Stimulated activated naive B cell treated with anti-CD40 and anti-IgM and Interleukin-4, amounts not matched to agents 10 μg/mL and 1 μg/mL and 100 μg/mL, for 72 hours (primary cell): ENCODE measurements at places on chromosomes 12 and 14.

DNA sequence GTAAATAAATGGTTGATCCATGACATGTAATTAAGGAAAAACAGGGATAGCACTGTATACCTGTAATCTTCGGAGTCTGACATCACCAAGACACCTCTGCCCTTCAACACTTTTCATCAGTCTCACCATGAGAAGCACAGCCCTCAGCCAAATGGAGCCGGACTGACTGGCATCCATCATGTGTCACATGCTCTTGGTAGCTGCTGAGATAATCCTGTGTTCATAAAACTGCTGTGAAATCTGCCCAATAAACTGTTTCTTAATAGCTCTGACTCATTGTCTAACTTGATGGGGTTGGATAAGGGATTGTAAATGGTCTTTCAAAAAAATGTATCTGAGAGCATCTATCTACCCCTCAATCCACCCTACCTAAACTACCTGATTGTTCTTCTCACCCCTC is 33.6 kb downstream of the KCNH5 start:
- no peak for DNase-seq

DNA sequence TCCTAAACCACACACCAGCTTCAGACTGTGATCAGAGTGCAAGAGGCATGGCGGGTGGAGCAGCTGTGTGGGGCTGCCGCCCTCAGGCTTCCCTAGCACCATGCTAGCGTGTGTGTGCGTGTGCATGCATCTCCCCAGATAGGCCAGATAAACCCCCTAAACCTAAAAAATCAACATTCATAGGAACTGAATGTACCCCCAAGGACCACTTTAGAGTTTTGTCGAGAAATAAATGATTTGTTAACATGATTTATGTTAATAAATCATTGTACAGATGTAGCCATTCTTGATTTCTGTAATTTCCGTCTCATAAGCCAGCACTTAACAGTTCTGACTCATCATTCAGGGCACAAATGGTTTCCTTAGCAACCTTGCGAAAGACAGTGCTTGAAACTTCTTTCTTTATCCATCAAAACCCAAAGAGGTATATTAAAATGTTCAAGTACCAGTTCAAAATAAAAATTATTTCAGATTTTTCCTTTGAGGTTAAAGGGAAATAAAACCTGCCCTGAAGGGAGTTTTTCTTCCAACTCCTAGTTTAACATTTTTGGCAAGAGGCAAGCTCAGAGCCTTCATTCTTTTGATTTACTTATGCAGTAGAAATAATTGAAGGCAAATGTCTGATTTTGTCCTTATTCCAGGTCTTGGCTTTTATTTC is 206.2 kb upstream of the RGS6 start:
- no peak for DNase-seq

- peak; percentile 28 for DNase-seq
These were observed 4.4 kb upstream of the GALNT6 start for GRCh38 chr12:51395283-51396230.

GRCh38 chr12:124915239-124916236 is 1.1 kb upstream of the UBC start:
- no peak for DNase-seq

- no peak for DNase-seq
These were observed 120.1 kb downstream of the RALGAPA1 start for GRCh38 chr14:35689000-35689460.

DNA sequence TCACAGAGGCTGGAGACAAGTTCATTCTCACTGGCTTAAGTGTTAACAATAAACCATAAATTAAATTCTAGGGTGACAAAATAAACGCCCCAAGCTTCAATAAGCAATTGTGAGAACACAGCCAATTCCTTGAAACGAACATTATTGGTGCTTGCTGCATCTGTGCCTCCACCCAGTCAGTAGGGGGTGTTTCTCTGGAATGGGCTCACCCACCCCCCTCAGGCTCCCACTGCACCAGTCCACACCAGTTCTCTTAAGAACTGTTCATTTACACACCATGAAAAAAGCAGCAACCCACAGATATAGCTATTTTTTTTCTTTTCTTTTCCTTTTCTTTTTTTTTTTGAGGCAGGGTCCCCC is 34.7 kb downstream of the CDC42BPB start:
- DNase-seq: no peak

GRCh38 chr14:88895116-88895515 is 70.7 kb downstream of the TTC8 start:
- DNase-seq: no peak

- DNase-seq: peak; percentile 4
These were observed 29.6 kb downstream of the SMUG1 start for GRCh38 chr12:54159140-54159539.

DNA sequence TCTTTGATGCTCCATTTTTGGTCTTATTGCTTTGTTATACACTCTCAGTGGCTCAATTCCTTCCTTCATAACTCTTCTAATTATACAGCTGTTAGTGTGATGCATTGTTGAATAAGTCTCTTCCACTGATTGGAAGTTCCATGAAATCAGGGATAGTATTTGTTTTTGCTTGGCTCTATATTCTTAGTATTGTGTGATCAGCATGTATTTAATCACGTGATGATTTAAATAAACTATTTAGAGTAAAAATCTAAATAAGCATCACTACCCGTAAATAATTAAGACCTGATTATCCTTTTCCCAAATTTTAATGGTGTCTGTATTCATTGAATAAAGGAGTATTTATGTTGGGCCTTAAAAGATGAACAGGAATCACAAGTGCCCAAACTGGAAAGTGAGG is 355.7 kb downstream of the NPAS3 start:
- DNase-seq: no peak

DNA sequence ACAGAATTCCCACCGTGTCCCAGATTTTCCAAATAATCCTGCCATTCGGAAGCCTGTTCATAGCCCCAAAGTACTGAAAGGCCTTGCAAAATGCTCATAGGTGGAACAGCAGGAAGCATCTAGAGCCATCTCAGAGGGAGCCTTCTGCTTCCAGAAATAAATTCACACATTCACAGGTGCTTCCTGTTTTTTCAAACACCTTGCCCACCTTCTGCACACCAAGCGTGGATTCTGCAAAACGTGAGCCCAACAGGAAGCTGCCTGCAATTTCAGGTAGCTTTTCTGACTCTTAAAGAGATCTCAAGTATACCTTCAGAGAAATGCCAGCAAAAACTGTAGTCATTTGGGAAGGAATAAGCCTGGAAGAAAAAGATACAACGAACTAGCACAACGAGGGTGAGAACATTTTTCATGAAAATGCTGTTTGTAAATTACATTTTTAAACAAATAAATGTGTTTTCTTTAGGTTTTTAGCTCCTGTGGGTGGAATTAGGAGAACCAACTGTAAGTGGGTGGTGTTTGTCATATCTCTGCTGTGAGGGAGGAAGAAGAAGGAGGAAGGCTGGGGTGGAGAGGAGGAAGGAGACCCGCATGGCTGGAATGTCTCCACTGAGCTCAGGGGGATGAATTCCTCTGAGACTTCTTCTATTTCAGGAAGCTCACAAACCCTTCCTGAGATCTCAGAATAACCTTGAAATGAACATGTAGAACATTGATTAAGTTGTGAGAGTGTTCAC is at the start of gene IFNG-AS1:
IFNG-AS1 (plus strand) TSS at position 264 of the 737 bp plus-strand sequence.
- no peak for DNase-seq

- no peak for DNase-seq
These were observed 187.2 kb downstream of the TTC8 start for GRCh38 chr14:89011355-89012281.

DNA sequence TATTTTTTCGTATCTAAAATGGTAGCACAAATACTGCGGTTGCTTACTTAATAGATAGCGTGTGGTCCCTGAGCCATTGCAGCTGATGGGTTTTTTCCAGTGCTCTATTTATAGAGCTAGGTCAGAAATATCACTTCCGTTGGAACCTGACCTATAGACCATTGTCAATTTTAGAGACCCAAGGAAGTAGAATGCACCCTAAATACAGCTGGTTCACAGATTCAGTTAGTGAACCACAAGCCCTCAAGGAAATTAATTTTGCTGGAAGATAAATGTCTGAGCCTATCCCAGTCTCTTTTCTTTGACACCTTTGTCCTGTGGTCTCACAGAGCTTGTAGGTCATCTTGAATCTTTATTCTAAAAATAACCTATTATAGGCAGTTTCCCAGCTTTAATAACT is 391.0 kb downstream of the ZFP36L1 start:
- DNase-seq: peak; percentile 61

GRCh38 chr12:88111074-88111652 is 30.7 kb downstream of the CEP290 start:
- DNase-seq: no peak

DNA sequence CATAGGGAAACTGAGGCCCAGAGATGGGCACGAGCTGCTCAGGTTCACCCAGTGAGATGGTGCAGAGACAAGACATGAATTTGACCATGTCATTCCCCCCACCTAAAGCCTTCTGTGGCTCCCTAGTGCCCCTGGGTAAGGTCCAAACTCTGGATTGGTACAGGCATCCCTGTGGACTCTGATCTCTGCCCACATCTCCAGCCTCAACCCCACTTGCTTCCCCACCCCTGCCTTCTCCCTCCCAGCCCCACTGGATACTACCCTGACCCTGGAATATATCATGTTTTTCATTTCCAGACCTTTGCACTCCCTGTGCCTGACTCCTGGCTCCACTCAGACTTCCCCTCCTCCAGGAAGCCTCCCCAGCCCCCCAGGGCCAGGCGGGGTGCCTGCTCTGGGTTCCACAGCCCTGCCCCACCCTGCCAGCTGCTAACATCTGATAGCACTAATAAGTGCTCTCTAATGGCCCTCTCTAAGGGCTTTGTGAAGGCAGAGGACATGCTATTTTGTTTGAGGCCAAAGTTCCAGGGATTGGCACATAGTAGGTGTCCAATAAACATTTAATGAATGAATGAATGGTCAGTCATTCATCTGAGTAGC is 1.1 kb upstream of the SDSL start:
- no peak for DNase-seq

DNA sequence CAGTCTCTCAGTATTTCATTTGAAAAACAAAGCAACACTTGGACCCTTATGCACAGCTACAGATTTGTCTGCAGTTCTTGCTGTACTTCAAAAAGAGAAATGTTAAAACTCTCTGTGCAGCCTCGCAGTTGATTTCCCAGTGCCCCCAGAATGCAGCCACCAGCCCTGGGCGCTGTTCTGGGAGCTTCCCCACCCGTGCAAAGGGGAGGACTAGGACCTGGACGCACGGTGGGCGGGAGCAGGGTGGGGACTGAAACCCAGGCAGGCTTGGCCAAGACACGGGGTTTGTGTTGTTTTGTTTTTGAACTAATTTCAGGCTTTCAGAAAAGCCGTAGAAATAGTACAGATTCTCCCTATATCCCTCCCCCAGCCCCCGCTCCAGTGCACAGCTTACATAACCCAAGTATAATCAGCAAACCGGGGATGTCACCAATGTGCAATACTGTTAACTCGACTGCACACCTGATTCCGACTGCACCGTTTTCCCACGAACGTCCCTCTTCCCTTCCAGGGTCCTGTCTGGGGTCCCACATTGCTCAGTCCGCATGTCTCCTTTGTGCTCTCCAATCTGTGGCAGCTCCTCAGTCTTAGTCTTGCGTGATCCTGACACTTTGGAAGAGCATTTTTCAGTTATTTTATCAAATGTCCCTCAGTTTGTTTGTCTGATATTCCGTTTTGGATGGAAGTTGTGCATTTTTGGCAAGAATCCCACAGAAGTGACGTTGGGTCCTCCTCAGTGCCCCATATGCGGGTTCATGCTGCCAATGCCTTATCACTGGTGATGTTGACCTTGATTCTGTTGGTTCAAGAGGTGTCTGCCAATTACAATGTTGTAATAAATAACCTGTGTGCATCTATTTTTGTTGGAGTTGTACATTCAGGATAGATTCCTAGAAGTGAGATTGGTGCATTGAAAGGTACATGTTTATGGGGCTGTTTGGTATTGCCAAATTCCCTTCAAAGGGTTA is 95.9 kb downstream of the SETD3 start:
- DNase-seq: no peak

- peak; percentile 15 for DNase-seq
These were observed 91.8 kb downstream of the RGS6 start for GRCh38 chr14:72024043-72024407.

- DNase-seq: no peak
These were observed 195.5 kb upstream of the TMPO start for GRCh38 chr12:98319716-98320425.

DNA sequence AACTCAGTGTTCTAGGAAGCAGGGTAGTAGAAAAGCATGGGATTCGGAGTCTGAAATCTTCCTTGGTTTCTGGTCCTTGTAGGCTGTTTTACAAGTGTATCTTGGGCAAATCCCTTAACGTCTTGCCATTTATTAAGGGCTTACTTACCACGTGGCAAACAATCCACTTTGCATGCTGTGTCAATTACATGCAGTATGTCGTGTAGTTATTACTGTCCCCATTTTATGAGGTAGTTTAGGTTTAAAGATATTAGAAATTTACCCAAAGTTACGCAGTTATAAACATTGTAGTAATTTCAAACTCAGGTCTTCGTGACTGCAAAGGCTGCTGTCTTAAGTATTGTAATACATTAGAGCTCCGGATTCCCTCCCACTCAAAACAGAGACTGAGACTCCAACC is 1.5 kb upstream of the NOVA1 start:
- DNase-seq: no peak

GRCh38 chr12:24066865-24067264 is 117.4 kb upstream of the SOX5 start:
- no peak for DNase-seq

- DNase-seq: no peak
These were observed 155.5 kb downstream of the PTPRO start for GRCh38 chr12:15477761-15478160.

- no peak for DNase-seq
These were observed 313.1 kb downstream of the ADGRD1 start for GRCh38 chr12:131266591-131267467.

DNA sequence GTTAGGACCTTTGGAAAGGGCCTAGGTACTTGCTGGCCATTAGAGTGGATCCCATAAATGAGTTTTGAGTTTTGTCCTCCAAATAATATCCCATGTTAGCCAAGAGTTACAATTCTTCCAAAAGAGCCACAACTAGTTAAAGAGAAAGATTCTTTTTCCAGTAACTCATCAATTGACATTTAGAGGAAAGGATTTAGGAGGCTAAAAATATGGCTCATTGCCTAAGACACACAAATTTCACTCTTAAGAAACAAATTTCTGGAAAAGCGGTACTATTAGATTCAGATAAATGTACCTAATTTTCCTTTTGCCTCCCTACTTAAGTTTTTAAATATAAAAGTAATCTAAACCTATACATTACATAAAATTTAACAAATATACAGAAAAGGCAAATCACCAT is 21.3 kb downstream of the DACT1 start:
- DNase-seq: no peak

DNA sequence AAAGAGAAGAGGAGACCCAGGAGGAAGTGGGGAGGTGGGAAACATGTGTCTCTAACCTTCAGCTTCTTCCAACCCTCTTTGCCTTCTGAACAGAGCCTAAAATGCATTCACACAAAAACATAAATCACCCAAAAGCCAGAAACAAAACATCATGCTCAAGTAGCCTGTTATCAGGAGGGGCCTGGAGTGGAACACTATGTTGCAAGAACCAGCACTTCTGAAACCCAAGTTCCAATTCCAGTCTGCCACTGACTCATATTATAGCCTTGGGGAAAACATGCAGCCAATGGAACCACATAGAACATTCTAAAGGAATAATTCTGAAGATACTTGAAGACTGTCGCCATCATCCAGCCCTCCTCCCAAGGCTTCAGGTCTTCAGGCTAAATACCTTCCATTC is 169.8 kb upstream of the PLXNC1 start:
- no peak for DNase-seq

- DNase-seq: no peak
These were observed 23.0 kb downstream of the MNAT1 start for GRCh38 chr14:60757567-60758002.
